ENCODE measurements at places on chromosomes 2 and 18. TPM values are rescaled to one million over a fixed set of nuclear protein-coding genes. Genes with fewer than 3 reads are reported as not detected.

DNA sequence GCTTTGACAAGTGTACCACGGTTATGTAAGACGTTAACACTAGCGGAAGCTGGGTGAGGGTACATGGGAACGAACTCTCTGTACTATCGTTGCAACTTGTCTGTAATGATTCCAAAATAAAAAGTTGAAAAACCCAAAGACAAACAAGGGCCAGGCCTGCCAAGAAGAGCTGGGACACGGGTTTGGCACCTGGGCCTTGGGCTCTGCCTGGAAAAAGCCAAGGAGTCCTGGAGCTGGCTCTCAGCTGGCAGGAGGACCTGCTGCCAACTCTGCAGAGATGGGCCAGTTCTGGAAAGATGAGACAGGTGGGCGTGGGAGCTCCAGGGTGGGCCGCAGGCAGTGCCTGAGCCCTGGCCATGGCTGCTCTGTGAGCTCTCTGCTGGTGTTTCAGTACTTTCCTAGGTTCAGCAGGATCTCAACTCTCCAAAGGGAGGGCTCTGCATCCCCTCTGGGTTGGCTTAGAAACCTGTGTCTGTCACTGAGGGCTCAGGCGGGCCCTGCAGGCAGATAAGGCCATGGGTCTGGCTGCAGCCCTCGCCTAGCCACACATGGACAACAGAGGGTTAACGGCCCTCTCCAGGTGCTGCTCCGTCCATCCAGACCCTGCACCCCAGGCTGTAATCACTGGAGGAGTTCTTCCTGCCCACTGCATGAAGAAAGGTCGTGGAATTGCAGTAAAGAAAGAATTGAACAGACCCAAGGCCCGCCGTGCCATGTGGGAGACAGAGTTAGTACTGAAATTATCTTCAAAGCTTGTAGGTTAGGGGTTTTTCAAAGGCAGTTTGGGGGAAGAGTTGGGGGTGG is 89.9 kb downstream of the RHOB start:
- no peak for DNase-seq

DNA sequence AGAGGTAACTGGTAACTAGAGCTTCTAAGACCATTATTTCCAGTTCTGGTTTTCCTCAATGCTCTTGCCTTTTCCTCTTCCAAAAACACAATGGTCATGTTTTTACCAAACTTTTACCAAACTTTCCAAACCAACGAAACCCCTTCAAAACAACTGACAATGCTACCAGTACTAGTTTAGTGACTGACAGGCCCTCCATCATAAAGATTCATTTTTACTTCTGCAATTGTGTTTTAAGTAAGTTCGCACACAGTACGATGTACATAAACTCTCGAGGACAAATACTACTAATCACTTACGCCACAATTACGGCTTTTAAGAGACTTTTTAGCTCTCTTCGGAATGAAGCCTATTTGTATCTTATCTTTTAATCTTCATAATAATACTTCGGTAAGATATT is 900 bp downstream of the C18orf32 start:
- DNase-seq, result no peak

- no peak for DNase-seq
Observed at GRCh38 chr2:100513650-100514049, 43.4 kb downstream of the NMS start.

DNA sequence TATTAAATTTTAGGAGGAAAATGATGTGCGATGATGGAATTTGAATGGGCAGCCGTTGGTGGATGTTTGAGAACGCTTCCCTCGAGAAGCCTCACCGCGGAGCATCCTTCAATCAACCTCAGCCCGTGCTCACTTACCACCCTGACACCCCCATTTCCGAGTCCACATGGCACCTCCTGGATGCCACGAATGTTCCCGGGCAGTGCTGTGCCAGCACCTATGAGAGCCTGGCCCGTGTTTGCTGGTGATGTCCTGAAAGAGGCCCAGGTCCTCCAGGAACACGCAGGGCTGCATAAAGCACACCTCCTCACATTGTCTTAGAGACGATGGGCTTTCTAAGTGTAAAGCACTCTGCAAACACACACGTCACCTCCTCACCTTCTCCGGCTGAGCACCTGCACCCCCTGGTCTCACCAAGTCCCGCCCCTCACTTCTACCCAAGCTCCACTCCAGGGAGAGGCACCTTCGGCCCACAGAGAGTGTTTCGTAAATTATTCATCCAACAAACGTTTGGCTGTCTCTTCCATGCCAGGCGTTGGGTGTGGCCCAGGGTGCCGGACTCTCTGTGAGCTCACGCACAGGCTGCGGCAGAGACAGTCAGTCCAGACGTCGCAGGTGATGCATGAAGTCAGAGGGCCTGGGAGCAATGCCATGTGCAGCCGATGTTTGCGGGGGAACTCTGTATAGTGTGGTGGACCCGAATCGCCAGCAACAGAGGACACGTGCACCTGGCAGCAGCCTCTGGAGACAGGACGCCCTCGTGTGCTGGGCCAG is 150.0 kb downstream of the TPO start:
- DNase-seq, result no peak

GRCh38 chr18:41150316-41150715 is 804.7 kb upstream of the PIK3C3 start:
- no peak for DNase-seq

- no peak for DNase-seq
Observed at GRCh38 chr18:24499814-24500213, 39.4 kb downstream of the HRH4 start.

DNA sequence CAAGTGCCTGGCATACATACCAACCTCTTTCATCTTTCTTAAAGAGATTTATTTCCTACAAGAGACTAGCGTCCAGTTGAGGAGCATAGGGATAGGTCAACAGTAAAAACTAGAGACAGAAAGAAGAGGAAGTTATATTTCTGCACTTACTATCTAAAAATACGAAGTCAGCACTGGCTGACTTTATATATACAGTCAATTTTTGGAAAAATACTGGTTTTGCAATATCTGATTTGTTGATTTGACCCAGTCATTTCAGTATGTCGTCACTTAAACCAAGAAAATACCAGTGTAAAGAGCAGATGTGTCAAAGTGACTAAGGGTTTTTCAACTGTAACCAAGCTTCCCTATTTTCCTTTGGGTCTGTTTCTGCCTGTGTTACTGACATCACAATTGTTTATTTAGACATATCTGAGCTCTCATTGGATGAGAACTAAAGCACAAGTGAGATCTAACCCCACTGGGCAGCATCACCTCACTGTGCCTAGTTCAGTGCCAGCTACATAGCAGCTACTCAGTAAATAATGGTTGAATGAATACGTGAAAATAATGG is 23.0 kb downstream of the CYTIP start:
- DNase-seq, result no peak

- no peak for DNase-seq
Observed at GRCh38 chr18:46069524-46069923, 2.5 kb downstream of the PSTPIP2 start.

- DNase-seq, result no peak
Observed at GRCh38 chr2:199100326-199101110, 357.2 kb downstream of the SATB2 start.

- no peak for DNase-seq
Observed at GRCh38 chr2:6986301-6986911, 69.2 kb downstream of the RNF144A start.

DNA sequence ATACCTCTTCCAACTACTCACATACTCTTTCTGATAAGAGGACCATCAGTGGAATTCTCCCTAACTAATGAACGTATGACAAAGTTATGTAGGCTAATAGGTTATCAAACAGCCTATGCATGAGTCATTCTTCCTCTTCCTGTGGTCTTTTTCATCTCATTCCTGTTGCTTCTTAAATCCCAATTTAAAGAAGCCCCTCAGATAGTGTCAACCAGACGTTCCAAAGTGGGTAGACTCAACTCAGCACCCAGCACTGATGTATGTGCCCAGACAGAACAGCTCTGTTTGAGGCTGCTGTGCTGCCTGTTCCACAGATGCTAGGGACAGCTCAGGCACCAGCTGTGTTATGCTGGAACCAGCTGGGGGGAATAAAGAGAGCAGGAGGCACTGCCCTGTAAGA is 52.6 kb downstream of the CXCR4 start:
- no peak for DNase-seq

DNA sequence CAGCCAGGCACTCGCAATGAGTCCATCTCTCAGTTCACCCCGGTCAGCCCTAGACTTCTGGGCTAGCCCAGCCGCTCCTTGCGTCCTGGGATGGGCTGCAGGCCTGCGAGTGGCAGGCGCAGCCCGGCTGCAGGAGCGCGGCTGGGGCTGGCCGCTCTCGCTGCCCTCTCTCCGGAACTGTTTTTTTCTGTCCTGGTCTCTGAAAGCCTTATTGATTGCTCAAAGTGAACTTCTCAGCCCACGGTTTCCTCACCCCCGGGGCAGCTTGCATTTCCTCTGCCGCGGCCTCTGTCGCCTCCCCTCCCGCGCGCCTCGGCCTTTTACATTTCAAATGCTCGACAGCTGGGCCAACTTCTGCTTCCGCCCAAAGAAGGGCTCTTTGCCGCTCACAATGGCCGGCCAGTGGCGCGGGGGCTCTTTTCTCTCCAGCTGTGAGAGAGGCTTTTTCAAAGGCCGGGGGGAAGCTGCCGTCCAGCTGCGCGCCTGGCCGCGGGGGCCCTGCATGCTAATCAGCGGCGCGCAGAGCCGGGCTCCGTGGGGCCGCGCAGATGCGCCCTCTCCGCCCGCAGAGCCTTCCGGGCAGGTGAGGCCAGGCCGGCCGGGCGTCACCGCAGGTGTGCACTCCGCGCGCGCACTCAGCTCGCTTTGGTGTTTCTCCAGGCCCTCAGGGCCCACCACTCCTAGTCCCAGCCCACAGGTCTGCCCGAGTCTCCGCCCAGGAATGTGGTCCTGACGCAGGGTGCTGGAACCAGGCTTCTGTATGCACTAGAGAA is 513.8 kb downstream of the RNF144A start:
- peak; percentile 77 for DNase-seq

GRCh38 chr2:19739256-19739655 is 162.5 kb downstream of the TTC32 start:
- DNase-seq, result no peak

DNA sequence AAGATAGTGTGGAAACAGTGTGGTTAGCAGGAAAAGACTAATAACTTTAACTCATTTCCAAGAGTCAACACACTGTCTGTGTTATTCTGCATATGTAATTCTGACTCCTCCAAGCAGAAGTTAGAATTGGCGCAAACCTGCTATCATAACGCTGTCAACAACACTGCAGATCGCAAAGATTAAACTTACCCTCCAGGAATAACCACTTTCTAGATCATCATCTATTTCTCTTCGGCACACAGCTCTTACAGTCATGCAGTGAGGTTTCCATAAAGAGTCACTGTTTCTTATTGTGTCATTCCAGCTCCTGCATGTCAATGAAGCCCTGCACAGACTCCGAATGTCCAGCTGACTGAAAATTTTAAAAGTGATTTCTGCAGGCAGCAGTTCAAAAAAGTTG is 2.4 kb downstream of the FBXO48 start:
- DNase-seq, result no peak

DNA sequence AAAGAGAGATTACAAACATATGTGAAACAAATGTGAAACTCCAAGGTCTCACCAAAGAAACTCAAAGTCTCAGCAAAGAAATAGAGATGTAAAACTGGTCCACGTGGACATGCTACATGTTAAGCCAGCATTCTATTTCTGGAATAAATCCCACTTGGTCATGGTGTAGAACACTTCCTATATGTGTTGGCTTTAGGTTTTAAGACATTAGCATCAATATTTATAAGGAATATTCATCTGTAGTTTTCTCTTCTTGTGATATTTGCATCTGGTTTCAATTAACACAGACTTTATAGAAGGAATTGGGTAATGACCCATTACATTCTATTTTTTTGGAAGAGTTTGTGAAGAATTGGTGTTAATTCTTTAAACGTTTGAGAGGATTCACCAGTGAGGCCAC is 133.1 kb downstream of the COPS8 start:
- DNase-seq, result no peak

- DNase-seq, result no peak
Observed at GRCh38 chr2:24307961-24308360, 52.4 kb downstream of the ITSN2 start.

GRCh38 chr2:25311865-25312575 is 29.7 kb downstream of the DNMT3A start:
- DNase-seq, result no peak

GRCh38 chr18:48165111-48165866 is 234.8 kb upstream of the SMAD2 start:
- no peak for DNase-seq

DNA sequence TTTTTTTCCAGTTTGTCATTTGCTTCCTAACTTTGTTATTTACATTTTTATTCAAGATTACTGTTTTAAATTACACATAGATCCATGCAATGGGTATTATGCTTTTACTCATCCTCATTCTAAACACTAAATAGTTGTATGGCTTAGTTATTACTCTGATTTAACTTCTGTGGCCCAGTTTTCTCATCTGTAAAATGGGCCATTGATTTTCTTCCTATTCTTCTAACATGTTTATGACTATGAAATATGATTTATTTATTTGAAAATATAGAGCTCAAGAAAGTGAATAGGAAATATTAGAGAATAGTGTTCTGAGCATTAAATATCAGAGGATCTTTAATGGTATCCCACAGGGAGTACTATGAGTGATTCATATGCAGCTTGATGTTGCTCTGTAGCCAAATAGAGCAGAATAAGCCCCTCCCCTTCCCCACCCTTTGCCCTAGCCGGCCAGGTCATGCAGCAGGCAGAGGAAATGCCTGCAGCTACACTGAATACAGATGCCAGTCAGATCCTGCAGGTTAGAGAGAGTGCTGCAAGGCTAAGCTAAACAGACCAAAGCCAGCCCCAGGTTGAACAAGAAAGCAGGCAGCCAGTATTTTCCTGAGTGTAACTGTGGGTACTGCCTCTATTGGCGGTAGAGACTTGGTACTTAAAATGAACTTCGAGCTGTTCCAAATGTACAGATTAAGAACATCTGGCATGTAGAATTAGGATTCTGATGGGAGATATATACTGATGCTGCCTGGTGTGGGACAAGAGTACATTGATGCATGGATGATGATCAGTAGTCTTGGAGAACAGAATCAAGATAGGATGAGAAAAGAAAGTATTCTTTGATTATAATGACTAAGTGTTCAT is 11.7 kb upstream of the ACYP2 start:
- no peak for DNase-seq

The ABI2 gene
- 44.6 TPM for total RNA-seq

The CHST9 gene
- not detected for total RNA-seq

The MC5R gene
- total RNA-seq, result 0.17 TPM

The LRRC30 gene
- total RNA-seq, result not detected

The PDCD1 gene
- 6.6 TPM for total RNA-seq

The HMSD gene
- not detected for total RNA-seq

The DSG3 gene
- not detected for total RNA-seq

The BIRC6 gene
- 125 TPM for total RNA-seq

The RAB27B gene
- 1.4 TPM for total RNA-seq

Data from activated naive CD8-positive, alpha-beta T cell treated with anti-CD3 and anti-CD28 coated beads, Interleukin-2, amount 10 ng/mL, durations not matched to agents 7 days and 5 days (primary cell).